Left lung (tissue), 14 donors: ENCODE measurements at places on chromosomes 16 and 17. TPM values are rescaled to one million over a fixed set of nuclear protein-coding genes. Genes with fewer than 3 reads are reported as not detected.

The PGAP6 gene
- polyA plus RNA-seq, result 37.3 TPM

The NOS2 gene
- polyA plus RNA-seq, result 2.2 TPM

GRCh38 chr16:54862529-54862928 is 68.1 kb upstream of the IRX5 start:
- DNase-seq, result no peak

DNA sequence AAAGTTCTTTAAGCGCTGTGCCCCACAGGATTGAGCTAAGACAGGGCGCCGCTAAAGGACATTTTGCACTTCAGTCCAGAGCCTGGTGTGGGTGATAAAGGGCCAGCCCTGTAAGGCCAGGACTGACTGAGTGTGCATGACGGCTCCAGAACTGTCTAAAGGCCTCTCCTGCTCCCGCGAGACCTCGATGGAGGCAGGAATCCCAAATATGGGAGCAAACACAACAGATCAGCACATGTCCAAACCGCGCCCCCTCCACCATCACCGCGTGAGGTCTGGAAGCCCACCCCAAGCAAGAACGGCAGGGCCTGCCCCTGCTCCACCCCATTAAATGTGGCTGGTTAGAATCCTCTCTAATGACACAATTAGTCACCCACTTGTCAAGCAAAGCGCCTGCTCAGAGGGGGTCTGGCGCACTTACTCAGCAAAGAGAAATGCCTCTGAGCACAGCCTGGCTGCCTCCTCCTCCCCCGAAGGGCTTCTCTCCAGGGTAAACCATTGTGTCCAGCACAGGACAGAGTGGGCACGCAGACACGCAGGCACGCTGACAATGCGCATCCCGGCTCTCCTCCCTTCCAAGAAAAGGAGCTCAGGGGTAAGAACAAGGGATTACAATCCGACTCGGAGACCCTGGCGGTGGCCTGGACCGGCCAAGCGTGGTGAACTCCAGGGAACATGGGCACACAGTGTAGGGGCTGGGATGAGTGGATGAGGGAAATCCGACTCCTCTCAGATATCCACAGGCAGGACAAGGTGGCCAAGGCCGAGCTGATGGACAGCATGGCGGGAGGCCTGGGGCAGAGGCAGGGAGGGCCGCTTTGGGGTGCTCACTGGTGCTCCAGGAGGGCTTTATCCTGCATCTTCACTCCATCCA is 1.5 kb downstream of the MXRA7 start:
- DNase-seq, result no peak

DNA sequence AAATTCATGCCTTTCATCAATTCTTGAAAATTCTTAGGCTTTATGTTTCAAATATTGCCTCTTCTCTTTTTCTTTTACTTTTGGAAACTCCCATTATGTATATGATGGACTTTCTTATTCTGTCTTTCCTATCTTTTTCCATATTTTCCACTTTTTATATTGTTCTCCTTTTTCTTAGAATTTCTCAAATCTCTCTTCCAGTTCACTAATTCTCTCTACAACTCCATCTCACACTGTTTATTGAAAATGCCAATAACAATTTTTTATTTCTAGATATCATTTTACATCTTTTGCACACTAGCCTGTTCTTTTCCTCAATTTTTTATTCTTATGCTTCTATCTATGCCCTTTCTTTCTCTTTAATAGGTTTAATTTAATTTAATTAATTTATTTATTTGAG is 43.8 kb upstream of the EFCAB3 start:
- no peak for DNase-seq

The STX1B gene
- 0.24 TPM for polyA plus RNA-seq
